Stimulated activated CD8-positive, alpha-beta memory T cell treated with anti-CD3 and anti-CD28 coated beads, Interleukin-7, amount 100 ng/mL, for 1 hour (primary cell): ENCODE measurements at places on chromosomes 12 and 14.

GRCh38 chr14:69895109-69895508 lies 15.9 kb downstream of the SMOC1 start:
- DNase-seq: no peak

DNA sequence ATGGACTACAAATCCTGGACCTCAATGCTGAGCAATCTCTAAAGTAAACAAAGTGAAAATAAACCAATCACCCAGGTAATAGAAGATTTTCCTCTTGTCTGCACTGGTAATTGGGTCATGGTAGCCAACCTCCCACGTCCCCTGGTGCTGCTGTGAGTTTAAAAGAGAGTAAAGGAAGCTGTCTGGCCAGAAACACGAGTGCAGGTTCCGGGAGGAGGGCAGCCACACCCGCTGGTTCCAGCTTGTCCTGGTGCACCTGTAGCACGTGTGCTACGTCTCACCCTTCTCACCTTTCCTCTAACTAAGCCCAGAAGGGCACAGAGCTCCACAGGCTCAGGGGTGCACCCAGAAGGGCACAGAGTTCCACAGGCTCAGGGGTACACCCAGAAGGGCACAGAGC lies 5.4 kb downstream of the CRACR2A start:
- DNase-seq: no peak

DNA sequence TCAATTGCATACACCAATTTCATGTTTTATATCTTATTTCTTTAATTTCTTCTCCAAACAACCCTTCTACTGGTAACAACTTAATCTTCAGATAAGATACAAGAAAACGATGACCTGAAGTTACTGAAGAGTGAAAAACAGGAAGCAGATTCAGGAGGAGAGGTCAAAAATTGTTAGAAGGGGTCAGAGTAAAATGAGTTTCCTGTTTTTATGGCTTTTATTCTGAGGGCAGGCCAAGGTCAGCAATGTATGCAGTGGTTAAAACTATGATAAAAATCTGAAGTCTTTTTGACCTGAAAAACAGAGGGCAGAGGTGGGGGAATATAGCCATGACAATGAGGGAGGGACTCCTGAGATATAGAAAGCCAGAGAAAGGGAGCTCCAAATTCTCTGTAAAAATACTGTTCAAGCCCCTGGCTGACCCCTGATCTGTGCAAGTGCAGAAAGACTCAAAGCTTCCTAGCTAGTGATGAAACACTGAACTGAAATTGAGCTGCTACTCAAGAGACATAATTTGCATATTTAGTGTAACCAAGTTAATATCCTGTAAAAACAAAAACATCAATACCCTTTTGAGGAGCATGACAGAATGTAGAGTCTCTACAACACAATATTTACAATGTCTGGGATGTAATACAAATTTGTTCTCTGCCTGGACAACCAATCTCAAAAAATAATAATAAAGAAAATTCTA lies 514.3 kb upstream of the SEL1L start:
- no peak for DNase-seq

- DNase-seq: no peak
Observed at GRCh38 chr12:25263594-25263993, 12.9 kb upstream of the KRAS start.

DNA sequence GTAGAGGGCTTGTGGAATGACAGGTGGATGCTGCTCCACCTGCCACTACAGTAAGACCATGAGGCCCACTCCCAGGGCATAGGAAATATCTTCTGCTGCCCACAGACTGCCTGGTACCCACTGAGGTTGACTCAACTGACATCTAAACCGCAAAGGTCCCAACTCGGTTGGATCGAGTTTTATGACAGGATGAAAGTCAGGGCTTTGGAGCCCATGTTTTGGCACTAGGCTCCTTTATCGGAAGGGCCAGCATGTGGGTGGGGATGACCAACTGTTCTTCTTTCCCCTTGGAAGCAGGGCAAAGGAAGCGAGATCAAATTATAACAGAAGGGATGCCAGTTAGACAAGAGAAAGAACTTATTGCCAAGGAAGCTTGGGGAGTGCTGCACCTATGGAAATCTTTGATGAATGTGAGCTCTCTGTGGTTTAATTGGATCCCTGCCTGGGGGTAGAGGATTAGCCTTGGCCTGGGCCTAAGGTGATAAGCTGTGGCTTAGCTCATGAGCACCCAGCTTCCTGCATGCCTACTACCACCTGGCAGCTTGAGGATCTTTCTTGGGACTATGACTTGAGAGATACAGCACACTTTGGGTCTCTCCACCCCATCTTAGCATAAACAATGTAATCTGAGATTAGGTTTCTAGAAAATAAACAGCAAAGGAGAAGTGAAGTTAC lies 121.8 kb downstream of the KCNA5 start:
- DNase-seq: no peak

DNA sequence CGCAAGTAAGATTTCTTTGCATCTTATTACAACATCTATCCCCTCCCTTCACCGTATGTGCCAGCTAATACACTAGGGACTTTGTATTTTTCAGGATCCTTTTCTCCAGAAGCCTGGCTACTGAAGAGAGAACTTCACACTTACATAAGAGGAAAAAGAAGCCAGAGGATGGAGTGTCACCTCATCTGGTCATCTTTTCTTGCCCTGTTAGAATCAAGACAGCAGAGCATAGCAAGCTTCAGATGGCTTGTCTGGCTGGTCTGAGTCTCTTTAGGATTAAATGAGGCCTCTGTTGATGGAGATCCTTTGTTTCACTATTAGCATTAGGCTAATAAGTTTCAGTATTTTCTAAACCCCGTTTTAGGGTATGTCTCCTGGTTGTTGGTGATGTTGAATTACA lies 14.4 kb upstream of the AACS start:
- no peak for DNase-seq

DNA sequence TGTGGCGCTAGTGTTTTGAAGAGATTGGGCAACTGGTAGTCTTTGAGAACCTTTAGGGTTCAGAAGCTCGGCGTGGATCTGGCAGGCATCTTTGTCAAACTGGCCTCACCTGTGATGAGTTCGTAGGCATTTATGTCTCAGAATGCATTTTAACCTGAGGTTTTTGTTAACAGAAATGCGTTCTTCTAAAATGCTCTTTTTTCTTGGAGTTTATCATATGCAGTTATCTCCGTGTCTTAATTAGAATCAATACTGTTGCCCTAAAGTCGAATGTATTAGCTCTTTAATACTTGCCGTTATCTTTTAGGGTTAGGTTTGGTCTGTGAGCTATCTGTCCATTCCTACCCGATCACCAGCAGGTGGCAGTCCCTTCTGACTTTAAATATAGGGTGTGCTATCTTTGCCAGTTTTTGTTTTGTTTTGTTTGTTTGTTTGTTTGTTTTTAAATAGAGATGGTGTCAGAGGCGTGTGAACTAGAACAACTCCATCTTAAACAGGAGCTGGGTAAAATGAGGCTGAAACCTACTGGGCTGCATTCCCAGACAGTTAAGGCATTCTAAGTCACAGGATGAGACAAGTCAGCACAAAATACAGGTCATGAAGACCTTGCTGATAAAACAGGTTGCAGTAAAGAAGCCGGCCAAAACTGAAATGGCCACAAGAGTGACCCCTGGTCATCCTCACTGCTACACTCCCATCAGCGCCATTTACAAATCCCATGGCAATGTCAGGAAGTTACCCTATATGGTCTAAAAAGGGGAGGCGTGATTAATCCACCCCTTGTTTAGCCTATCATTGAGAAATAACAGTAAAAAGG lies 1.4 kb downstream of the ATF1 start:
- DNase-seq: no peak

- no peak for DNase-seq
Observed at GRCh38 chr12:124804011-124804621, 59.5 kb downstream of the SCARB1 start.

GRCh38 chr14:56422703-56423213 lies 156.8 kb upstream of the TMEM260 start:
- DNase-seq: no peak

- no peak for DNase-seq
Observed at GRCh38 chr14:62126879-62127478, 364.8 kb downstream of the SNAPC1 start.

DNA sequence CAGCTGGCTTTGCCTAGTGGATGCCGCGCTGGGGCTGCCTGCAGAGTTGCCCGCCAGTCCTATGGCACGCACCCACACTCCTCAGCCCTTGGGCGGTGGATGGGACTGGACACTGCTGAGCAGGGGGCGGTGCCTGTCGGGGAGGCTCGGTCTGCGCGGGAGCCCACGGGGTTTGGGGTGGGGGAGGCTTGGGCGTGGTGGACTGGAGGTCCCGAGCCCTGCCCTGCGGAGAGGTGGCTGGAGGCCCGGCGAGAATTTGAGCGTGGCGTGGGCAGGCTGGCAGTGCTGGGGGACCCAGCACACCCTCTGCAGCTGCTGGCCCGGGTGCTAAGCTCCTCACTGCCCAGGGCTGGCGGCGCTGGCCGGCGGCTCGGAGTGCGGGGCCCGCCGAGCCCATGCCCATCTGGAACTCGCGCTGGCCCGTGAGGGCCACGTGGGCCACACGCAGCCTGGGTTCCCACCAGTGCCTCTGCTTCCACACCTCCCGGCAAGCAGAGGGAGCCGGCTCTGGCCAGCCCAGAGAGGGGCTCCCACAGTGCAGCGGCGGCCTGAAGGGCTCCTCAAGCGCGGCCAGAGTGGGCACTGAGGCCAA lies 68.1 kb downstream of the ETNK1 start:
- DNase-seq: no peak

DNA sequence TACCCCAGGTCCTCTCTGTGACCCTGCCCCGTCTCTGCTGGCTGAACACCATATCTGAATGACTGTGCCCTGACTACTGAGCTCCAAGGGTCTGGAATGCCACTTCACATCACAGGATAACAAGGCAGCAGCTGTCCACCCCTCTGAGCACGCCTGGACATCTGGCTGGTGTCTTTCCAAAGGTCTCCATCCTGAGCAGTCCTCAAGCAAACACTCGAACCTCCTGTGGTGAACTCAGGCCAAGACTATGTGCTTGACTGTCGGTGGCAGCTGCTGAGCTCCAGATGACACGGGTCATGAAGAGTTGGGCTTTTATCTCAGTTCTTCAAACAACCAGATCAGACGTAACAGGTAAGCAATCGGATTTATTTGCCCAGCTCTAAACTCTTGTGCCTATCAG lies 117.2 kb upstream of the BCL2L14 start:
- no peak for DNase-seq

GRCh38 chr12:24373004-24373403 lies 423.5 kb upstream of the SOX5 start:
- DNase-seq: no peak

DNA sequence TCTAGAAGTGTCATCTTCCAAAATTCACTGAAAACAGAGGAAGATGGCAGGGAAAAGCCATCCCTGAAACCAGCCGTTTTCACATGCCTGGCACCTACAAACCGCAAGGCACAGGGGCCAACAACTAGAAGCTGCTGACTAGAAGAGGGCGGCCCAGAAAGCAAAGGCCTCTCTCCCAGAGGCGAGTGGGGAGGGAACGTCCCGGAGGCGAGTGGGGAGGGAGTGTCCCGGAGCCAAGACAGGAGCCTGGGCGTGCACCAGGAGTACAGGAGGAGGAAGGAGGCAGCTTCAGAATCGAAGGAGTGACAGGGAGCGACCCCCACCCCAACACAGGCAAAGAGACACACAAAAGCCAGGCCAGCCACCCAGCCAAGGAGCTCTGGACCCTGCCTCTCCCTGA lies 21.0 kb downstream of the ANKLE2 start:
- no peak for DNase-seq

DNA sequence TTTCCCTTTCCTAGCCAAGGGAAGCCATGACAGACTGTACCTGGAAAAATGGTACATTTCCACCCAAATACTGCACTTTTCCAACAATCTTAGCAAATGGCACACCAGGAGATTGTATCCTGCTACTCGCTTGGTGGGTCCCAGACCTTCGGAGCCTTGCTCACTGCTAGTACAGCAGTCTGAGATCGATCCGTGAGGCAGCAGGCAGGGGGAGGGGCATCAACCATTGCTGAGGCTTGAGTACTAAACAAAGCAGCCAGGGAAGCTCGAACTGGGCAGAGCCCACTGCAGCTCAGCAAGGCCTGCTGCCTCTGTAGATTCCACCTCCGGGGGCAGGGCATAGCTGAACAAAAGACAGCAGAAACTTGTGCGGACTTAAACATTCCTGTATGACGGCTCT lies 218.8 kb downstream of the LRIG3 start:
- no peak for DNase-seq

DNA sequence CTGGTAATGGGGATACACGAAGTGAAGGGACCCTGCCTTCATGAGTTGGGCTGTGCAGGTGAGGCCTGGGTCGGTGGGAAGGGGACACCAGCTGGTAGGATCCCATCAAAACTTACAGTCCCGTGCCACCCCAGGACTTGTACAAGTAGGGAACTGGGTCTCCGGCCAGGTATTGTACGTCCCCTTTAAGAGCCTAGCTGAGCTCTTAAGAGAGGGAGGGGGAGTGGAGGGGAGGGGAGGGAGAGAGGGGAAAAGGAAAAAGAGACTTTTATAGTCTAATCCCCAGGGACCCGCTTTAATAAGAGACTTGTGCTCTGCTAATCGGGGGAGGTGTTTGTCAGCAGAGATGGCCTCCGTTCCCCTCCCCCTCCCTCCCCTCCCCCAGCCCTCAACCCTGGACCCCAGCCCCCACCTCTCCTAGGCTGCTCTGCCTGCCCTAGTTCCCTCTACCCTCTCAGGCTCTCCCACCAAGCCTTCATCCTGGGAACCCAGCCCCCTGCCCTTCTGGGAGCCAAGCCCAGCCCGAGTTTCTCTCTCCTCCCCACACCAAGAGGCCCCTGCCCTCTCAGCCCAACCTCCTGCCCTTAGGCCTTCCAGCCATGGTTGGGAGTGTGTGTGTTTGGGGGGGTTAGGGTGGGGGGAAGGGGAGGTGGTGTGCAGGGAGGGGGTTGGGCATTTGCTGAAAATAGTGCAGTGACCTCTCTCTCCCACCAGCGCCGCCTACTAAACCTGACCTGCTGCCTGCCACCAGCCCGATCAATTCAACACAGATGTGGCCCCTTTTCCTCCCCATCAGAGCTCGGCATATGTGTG lies 2.6 kb downstream of the GDF11 start:
- DNase-seq: no peak

DNA sequence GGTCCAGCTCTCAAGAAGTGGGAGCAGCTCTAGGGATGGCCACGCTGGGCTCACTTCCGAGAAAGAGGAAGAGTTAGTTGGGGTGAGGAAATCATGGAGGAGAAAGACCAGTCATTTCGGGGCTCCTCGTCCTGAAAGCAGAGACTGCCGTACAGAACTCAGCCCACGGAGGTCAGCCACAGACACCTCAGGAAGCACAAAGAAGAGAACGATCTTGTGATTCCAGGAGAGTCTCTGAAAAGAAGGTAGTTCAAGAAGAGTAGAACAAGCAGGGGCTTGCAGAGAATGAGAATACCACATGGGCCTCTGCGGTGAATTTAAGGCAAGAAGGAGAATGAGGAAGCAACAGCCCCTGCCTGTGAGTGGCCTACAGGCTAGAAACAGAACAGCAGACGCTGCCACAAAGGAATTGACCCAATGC lies 311.9 kb downstream of the CACNA1C start:
- DNase-seq: no peak

- no peak for DNase-seq
Observed at GRCh38 chr12:105449431-105449830, 118.9 kb downstream of the C12orf75 start.
